ENCODE measurements at places on chromosomes 7 and 10. TPM values are rescaled to one million over a fixed set of nuclear protein-coding genes. Genes with fewer than 3 reads are reported as not detected.

GRCh38 chr7:91988213-91988612 lies 47.6 kb downstream of the AKAP9 start:
- no peak for DNase-seq

GRCh38 chr10:43965033-43965917 lies 316.6 kb upstream of the ZNF32 start:
- no peak for DNase-seq

PTF1A gene
- not detected for total RNA-seq

OR2A42 gene
- not detected for total RNA-seq

GRCh38 chr10:44510379-44511115 lies 125.7 kb upstream of the CXCL12 start:
- DNase-seq: no peak

DNA sequence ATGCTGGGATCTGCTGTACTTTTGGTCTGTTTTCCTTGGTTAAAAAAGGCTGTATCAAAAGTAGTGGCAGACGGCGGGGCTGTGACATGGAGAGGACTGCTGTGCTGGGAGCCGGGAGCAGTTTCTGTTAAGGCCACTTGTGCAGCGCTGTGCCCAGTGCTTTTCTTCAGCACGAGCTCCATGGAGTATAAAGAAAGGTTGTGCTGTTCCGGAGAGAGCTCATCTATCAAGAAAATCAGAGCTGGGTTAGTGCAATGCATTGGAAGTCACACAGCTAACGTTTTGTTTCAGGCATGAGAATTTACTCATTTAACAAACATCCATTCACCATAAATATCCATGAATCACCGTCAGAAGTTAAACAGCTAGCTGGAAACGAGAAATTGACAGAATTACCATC lies 62.0 kb downstream of the KIAA1549 start:
- no peak for DNase-seq

ITIH5 gene
- 3.0 TPM for total RNA-seq

PNLIPRP2 gene
- not detected for total RNA-seq

LRRC4 gene
- 0.10 TPM for total RNA-seq

NUTM2D gene
- 1.1 TPM for total RNA-seq

DNA sequence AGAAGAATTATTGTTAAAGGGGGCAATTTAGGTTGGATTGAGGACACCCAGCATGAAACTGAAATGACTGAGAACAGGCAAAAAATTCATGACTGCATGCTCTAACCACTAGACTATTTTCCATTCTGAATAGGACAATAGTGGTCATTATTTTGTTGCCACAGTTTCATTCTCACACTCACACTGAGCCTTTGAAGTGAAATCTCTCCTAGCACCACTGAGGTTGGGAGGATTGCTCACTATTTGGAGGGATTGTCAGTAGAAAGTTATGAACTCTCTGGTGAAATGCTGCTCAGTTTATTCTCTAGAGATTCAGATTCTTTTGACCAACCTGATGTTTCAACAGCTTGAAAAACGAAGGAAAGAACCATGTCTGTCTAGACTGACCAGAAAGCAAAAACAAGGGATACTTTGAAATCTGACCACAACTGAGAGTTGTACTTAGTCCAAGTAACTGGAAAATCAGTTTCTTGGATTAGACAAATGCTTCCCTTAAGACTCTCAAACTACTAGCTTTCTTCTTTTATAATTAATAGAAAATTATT lies 191.2 kb downstream of the DYNC1I1 start:
- DNase-seq: no peak

GRCh38 chr7:91946549-91946948 lies 5.9 kb downstream of the AKAP9 start:
- DNase-seq: no peak

MACC1 gene
- not detected for total RNA-seq

DNA sequence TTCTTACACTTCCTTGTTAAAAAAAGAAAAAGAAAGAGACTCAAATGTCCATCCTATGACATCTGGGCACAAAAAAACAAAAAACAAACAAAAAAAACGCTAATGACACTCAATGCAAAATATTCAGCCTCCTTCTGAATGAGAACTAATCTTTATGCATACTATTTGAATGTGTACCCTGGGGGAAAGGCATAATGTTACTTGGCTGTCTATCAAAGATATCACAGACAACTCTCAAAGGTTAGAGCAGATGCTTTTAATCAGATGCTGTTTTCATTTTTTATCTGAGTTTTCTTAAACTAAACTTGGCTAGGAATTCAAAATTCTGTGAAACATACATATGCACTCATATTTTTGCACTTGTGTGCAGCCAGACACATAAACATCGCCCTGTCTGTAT lies 745.8 kb downstream of the CNTNAP2 start:
- DNase-seq: no peak

SLC26A3 gene
- total RNA-seq: not detected

- DNase-seq: no peak
Measured at GRCh38 chr7:13829231-13829630, 160.2 kb downstream of the ETV1 start.

- no peak for DNase-seq
Measured at GRCh38 chr10:13712476-13712836, 125.7 kb downstream of the PRPF18 start.

CPN1 gene
- total RNA-seq: not detected

DNA sequence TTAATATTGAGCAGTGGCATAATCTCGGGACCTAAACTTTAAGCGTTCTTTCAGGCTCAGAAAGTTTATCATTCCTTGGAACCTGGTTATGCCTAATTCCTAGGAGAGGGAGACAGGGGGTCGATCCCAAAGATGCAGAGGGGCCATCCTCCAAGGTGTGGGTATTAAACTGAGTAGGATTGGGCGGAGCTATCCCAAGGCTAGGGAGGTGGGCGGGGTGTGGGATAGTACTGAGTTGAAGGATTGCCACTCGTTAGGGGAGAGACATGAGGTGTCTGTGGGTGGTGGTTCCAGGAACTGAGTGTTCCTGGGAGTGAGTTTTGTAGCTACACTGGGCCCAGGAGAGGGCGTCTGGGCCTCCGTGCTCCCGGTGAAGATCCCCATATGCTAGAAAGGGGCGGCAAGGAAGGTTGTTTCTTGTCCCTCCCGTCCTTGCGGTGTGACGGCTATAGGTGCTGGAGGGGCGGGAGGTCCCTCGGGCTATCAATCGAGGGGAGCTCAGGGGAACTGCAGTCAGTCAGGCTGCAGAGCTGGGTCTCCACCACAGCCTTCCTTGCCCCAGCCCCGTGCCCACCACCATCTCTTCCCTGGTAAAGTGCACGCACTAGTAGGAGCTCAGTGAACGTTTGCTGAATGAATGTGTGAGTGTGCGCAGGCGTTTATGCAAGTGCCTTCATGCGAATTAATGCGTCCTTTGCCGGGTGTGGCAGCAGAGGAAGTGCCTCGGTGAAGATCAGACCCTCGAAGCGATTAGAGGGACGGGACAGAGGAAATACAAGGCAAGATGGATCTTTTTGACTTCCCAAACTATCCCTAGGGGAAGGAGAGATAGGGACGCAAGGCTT lies 3.0 kb upstream of the HMX2 start:
- no peak for DNase-seq

GRCh38 chr10:79582096-79582495 lies 21.9 kb upstream of the SFTPA2 start:
- peak; percentile 63 for DNase-seq

GRCh38 chr10:22550732-22551131 lies 163.6 kb downstream of the PIP4K2A start:
- DNase-seq: peak; percentile 21

DNA sequence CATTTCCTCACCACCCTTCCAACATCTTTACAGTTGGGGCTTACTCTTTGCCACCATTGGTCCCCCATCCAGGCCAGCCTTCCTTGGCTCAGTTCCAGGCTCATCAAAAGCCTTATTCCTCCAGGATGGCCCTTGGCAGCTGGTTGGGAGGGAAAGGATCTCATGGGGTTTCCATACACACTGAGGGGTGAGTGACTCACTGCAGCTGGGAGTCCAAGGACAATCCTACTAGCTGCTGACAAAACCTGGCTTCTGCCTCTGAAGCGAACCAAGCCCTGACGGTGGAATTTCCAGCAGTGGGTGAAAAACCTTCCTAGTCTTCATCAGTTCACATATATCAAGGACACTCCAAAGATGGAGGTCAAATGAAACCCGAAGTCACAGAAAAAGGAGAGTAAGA lies 22.9 kb downstream of the CRHR2 start:
- DNase-seq: no peak

GRCh38 chr10:60266513-60266912 lies 123.2 kb downstream of the ANK3 start:
- DNase-seq: no peak

SUGCT gene
- total RNA-seq: 17.0 TPM

- no peak for DNase-seq
Measured at GRCh38 chr10:117780411-117780810, 237.9 kb downstream of the EMX2 start.

DNA sequence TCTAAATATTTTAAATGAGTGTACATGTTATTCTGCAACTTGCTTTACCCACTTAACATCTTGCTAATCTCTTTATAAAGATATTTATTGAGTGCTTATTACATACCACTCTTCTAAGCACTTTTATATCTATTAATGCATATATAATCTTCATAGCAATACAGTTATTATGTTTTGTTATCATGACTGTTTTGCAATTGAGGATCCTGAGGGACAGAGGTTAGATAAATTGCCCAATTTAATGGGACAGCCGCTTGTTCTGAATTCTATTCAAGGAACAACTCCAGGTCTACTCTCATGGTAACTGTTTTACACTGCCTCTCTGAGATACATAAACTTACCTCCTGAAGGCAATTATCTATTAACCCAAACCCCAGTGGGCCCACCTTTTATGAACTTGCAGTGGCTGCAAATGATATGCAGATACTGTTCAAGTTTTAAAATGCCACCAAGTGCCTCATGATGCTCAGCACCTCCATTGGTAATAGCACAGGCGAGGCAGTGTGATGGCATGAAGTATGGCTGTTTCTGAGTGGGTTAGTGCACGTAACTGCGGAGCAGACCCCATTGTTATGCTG lies 60.5 kb downstream of the PON1 start:
- DNase-seq: no peak

NPC1L1 gene
- total RNA-seq: not detected

DNA sequence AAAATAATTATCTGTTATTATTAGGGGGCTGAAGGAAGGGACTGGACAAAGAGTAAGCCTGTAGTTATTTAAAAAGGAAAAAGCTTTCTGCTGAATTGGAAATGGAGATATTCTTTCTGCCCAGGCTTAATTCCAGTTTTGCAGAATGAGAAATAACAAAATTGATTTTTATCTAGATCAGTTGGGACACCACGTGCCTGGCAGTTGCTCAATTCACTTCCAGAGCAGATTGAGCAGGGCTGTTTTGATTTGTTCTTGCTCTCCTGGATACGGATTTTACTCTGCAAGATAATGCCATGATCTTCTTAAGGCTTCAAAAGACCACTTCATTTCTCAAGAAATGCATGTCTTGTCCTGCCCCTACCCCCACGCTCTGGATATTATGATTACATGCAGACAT lies 524.3 kb downstream of the TCERG1L start:
- peak; percentile 7 for DNase-seq

- DNase-seq: no peak
Measured at GRCh38 chr10:21479570-21480315, 45.7 kb downstream of the SKIDA1 start.

TMEM213 gene
- not detected for total RNA-seq

DNA sequence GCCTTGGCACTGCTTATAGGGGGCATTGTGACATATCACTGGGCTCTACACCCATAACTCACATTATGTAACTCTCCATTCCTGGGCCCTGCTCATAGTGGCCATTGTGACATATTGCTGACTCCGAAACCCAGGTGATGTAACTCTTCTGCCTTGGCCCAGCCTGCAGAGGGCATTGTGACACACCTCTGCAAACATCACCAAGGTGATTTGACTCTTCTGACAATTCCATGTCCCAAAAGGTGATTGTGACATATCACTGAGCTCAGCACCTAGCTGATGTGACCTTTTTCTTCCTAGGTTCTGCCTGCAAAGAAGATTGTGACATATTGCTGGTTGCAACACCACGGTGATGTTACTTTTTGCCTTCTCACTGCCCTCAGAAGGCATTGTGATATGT lies 36.5 kb upstream of the ZNF680 start:
- DNase-seq: no peak

GNA12 gene
- total RNA-seq: 17.7 TPM

DNA sequence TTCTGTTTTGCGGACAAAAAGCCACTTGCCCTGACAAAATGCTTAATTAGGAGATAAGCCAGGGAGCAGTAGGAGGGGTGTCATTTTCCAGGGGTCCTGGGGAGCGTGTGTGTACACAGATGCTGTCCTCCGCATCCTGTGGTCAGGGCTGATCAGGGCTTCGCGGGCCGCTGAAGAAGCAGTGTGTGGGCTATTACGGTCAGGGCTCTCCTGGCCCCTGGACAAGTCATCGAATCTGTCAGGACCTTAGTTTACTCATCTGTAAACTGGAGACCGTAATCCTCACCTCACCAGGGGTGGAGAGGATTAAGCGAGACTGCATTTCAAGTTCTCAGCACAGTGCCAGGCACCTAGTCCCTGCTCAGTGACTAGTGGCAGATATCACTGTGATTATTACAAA lies 26.0 kb upstream of the MXI1 start:
- DNase-seq: no peak
